SW 1271 (cell line): ENCODE measurements at places on chromosomes 1 and 21.

DNA sequence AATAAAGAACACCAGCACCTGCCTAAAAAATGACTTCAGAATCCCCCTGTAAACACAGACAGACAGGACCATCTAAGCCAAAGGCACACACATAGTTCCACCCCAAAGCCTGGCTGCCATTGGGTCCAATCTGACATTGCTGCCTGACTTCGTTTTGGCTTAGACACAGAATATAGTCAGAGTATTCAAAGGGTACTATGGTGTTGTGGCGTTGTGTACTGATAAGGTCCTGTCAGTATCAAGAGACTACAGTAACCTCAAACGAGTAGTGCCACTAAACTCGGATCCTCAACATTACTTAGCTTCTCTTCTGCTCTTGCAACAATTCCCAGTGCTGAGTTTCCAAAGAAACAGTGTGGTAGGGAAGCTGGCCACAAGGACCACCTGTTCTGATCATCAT lies 169.3 kb upstream of the NR5A2 start:
- no peak for DNase-seq

- no peak for DNase-seq
These were observed 12.6 kb downstream of the NPL start for GRCh38 chr1:182802006-182802803.

GRCh38 chr1:23718482-23718881 lies 24.8 kb upstream of the ELOA start:
- DNase-seq, result no peak

- DNase-seq, result peak; percentile 32
These were observed 71.5 kb downstream of the SMYD3 start for GRCh38 chr1:246435421-246436041.

- DNase-seq, result no peak
These were observed 40.6 kb upstream of the RABGAP1L start for GRCh38 chr1:174118751-174119150.

DNA sequence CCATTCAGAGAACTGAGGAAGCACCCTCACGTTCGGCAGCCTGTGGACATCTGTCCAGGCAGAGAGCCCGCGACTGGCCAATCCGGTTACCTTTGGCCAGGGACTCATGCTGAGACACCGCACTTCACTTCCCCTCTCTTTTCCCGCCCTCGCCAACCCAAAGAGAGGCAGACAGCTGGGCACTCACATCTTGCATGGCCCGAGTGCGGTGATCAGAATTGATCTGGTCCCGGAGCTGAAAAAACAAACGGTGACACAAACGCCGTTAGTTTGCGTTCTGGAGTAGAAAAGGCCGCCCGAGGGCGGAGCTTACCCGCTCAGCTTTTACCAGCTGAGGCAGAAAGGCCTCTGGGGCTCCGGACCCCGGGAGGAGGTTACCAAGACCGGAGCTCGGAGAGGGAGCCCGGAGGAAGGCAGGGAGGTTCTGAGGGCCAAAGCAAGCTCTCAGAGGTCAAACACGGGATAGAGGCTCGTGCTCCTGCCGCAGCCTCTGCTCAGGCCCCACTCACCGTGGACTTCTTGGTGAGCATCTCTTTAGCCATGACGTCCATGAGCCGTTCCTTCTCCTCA lies 376 bp downstream of the SF3A3 start:
- DNase-seq, result no peak

GRCh38 chr1:30909365-30910068 lies 959 bp upstream of the SDC3 start:
- no peak for DNase-seq

DNA sequence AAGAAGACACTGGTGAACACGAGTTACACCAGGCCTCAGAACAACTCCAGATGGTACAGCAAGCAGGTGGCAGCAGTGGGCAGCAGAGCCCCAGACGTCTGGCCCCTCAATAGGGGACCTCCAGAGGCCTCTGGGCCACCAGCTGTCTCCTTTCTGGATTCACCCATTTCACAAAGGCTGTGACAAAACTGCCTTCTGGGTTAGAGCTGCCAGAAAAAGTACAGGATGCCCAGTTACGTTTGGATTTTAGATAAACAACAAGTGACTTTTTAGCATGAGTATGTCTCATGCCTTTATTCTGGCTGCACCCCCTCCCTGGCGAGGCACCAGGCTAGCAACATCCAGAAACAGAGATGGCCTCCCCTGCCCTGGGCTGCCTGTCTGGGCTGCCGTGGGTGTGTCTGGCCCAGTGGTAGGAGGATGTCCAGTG lies 30.1 kb downstream of the ITPKB start:
- no peak for DNase-seq

DNA sequence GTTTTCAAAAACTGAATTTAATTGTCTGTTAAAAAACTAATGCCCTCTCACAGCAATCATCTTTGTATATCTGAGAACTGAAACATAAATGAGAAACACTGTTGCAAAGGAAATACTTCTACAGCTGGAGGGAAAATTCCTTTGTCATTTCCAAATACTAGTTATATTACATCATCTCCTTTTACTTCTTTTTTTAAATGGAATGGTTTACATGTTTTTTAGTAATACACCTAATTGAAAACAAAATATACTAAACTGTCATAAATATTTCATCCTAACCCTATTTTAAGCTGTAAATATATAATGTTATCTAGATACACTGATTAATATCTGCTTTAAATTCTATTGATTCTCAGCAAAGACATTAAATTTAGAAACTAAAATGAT lies 19.1 kb downstream of the CDC42BPA start:
- peak; percentile 11 for DNase-seq

DNA sequence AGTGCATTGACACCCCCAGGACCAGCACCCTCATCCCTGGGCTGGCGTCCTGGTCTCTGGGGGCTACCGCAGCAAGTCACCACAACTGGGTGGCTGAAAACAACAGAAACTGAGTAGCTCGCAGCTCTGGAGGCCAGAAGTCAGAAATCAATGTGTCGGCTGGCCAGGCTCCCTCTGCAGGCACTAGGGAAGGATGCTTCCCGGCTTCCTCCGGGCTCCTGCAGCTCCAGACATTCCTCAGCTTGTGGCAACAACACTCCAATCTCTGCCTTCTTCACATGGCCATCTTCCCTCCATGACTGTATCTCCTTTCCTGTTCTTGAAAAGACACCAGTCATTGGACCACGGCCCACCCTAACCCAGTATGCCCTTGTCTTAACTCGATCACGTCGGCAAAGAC lies 224.2 kb downstream of the NPHP4 start:
- no peak for DNase-seq

- DNase-seq, result no peak
These were observed 22.9 kb downstream of the SYT14 start for GRCh38 chr1:209960926-209961325.

DNA sequence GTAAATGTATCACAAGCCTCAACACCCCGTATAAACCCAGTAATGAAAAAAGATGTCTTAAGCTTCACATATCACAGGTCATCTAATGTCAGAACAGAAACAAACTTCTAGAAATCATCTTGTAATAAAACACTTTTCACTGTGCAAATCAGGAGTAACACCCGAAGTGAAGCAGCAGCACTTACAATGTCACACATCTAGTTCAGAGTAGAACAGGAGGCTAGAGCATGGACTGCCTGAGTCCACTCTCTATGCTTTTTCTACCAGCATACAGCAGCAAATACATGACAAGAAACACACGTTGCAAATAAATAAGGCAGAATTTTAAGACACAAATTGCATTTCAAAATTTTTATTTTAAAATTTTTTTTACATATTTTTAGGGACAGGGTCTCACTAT lies 57.2 kb downstream of the AKT3 start:
- no peak for DNase-seq

GRCh38 chr1:938088-938683 lies 14.5 kb downstream of the SAMD11 start:
- DNase-seq, result no peak

GRCh38 chr1:9181176-9181906 lies 52.4 kb upstream of the GPR157 start:
- DNase-seq, result no peak

GRCh38 chr1:84387480-84388163 lies 10.7 kb upstream of the DNASE2B start:
- DNase-seq, result peak; percentile 10

DNA sequence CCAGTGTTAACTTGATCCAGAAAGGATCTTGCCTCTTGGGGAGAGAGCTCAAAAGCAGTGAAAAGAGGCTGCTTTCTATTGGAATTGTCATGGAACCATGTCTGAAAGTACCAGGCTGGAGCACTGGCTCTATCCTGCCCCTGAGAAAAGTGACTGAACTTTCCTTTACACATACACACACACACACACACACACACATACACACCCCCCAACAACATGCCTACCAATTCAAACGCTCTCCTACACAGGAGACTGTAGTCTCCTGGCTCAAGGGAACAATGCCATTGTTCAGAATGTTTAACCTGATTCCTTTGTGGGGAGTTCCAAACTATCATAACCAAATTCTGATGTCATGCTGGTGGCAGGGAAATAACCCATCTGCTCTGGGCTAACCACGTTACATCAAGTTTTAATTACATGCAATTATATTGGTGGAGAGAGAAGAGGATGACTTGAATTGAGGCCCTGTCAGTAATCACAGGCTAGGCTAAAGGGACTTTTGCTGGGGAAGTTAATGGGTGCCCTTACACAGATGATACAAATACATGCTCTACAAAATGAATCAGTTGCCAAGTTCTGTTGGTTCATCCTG lies 52.3 kb upstream of the DUSP10 start:
- DNase-seq, result no peak

GRCh38 chr1:167752219-167752985 lies 30.6 kb downstream of the MPZL1 start:
- no peak for DNase-seq

DNA sequence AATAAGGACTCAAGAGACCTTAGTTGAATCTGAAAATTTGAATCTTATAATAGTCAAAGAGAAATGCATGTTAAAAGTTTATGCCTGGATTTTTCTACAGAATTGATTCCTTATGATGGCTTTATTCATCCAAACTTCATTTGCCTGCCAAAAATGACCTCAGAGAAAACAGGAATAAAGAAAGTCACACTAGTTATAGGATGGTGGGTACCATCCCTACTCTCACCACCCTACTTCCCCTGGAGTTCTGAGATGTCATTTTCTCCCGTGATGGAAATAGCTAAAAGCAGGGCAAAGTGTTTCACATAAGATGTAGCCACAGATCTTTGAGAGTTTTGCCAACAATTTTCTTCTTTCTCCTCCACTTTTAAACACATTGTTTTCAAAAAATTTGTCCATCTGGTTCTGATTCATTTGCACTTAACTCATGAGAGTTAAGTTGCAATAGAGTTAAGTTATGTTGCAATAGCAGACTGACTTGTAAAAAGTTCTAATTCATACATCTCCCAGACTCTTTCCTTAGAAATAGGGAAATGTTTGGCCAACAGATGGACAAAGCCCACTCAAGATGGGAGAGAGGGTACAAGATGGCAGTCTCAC lies 384.6 kb downstream of the PLPP3 start:
- DNase-seq, result no peak

GRCh38 chr1:225408249-225408648 lies 19.6 kb downstream of the LBR start:
- DNase-seq, result no peak
